Right lung (tissue), 10 donors: ENCODE measurements at places on chromosomes 11 and 22. TPM values are rescaled to one million over a fixed set of nuclear protein-coding genes. Genes with fewer than 3 reads are reported as not detected.

DNA sequence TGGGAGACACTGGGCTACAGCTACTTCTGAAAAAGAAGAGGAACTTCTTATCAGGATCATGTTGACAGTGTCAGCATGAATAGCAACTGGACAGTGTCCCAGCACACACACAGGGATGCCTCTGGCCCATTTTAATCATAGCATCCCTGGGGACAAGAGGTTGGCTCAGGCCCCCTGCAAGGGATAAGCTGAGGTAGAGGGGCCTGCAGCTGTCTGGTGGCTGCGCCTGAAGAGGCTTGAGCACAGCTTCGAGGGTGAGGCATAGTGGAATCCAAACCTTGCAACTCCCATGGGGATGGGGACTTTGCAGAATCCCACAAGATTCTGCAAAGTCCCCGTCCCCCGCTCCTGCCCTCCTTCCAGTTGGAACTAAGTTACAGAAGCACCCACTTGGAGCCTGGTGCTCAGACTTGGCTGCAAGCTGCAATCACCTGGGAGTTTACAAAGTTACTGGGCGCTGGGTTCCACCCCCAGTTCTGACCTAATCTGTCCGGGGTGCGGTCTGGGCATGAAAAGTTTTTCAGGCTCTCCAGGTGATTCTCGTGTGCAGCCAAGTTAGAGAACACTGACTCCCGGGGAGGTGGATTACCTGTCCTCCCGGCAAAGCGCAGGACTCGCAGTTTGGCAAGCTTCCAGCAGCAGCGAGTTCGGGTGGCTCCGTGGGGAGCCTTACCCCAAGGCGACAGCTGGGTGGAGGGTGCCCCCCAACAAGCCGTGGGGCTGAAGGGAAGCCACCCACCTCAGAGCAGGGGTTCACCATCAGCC lies 16.0 kb upstream of the LINC01488 start:
- DNase-seq, result no peak

DNA sequence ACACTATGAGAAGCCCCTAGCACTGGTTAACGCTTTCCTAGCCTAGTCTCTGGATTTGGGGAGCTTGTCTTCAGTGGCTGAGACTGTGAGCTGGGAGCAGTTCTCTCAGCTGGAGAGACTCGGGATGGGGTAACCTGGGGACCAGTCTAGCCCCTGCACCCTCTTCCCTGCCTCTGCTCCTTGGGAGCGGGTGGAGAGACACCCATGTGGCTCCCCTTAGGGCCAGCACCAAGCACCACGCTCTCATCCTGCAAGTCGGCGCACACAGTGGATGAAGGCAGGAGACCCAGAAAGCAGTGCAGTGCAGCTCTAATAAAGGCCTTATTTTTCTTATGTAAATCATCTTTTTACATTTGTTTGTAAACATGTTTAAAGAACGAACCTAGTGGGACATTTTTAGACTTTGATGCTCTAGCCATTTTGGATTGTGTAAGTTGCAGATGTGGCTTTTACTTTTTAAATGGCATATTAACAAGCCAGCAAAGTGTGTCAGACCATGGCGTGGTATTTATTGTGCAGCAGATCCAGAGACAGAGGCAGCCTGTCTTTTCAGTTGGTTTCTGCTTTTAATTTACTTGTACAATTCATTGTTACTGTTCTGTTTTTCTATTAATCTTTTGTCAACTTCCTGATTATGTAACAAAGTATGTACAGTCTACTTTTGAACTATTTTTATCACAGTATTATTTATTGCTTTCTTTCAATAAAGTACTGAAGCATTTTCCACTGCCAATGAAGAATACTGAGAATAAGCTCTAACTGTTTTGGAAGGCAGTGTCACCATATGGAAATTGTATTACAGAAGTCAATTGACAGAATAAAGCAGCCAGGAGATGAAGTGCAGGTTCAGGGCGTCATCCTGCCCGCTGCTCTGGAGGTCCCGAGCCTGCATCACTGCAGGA lies 14.4 kb upstream of the CTTN start:
- no peak for DNase-seq

GRCh38 chr11:33377412-33378370 lies 120.5 kb downstream of the HIPK3 start:
- DNase-seq, result no peak

- no peak for DNase-seq
These were observed 429.9 kb upstream of the CCDC90B start for GRCh38 chr11:83715927-83716535.

- DNase-seq, result no peak
These were observed 84.1 kb upstream of the BARX2 start for GRCh38 chr11:129291546-129291945.

DNA sequence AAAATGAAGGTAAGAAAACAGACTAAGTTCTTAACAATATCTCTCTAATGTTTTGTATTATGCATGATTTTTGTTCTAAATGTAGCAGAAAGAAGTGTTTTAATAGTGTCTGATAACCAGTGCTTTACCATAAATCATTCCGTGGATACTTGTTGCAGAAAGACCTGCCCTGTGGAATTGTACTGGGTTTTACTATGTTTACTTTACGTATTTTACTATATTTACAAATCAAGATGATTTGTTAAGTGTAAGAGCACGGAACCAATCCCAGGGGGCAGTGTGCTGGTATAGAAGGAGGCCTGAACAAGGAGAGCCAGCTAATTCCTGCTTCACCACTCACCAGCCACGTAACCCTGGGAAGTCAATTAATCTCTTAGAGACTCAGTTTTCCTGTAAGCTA lies 1.4 kb downstream of the HTR3B start:
- no peak for DNase-seq

GRCh38 chr11:48025984-48026340 lies 45.6 kb downstream of the PTPRJ start:
- DNase-seq, result no peak

Gene SELENOH
- 125 TPM for polyA plus RNA-seq
